ENCODE measurements at places on chromosomes 2 and 18.

- DNase-seq, result no peak
Observed at GRCh38 chr2:66714610-66715009, 279.7 kb downstream of the MEIS1 start.

DNA sequence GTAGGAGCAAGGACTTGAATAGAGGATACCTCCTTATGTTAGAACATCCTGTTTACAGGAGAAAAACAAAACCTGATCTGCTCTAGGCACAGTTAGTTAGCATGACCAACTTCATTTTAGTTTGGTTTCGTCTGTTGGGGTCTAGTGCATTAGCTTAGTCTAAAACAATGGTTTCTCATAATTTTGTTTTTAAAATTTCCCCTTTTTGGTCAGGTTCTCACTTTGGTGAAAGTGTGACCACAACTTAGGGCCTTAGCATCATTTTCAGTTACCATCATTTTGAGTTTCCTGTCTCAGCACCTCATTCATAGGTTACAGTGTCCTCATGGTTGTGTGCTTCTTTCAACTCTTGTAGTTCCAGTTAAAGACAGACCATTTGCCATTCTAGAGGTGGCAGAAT lies 1277.0 kb upstream of the SLC39A10 start:
- no peak for DNase-seq

GRCh38 chr18:21444465-21445212 lies 155.9 kb downstream of the ESCO1 start:
- no peak for DNase-seq

DNA sequence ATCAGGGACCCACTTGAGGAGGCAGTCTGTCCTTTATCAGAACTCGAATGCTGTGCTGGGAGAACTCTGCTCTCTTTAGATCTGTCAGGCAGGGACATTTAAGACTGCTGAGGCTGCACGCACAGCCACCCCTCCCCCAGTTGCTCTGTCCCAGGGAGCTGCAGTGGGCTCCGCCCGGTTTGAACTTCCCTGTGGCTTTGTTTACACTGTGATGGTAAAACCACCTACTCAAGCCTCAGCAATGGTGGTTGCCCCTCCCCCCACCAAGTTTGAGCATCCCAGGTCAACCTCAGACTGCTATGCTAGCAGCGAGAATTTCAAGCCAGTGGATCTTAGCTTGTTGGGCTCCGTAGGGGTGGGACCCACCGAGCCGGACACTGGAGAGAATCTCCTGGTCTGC lies 11.8 kb upstream of the LHCGR start:
- no peak for DNase-seq

Measured in stimulated activated CD8-positive, alpha-beta memory T cell treated with anti-CD3 and anti-CD28 coated beads, Interleukin-12 subunit alpha, Interleukin-12 subunit beta, amount 100 ng/mL, for 4 hours (primary cell).